Left ventricle myocardium inferior (tissue), 1 donor: ENCODE measurements at places on chromosomes 2 and 18.

- DNase-seq = no peak
Observed at GRCh38 chr18:3902676-3903075, 452.7 kb downstream of the TGIF1 start.

- peak; percentile 25 for DNase-seq
Observed at GRCh38 chr2:25328152-25329085, 13.3 kb downstream of the DNMT3A start.

GRCh38 chr2:241629762-241630435 is 7.1 kb downstream of the THAP4 start:
- DNase-seq = no peak

GRCh38 chr2:120360307-120360855 is 14.4 kb downstream of the INHBB start:
- no peak for DNase-seq

DNA sequence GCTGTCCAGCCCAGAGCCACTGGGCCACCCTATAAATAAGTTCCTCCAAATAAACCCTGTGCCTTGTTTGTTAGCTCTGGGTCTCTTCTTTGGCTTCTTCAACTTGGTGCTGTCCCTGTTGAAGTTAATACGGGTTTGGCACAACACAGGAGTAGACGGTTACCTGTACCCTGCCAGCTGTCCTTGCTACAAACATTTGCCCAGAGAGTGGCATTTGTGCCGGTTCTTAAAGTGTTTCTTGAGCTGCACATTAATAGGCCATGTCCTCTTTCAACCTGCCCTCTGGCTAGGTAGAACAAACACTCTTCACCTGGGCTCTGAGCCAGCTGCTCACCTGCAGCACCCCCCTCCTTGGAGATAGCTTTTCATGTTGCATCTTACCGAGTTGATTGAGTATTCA is 139.2 kb downstream of the NEDD4L start:
- DNase-seq = no peak

DNA sequence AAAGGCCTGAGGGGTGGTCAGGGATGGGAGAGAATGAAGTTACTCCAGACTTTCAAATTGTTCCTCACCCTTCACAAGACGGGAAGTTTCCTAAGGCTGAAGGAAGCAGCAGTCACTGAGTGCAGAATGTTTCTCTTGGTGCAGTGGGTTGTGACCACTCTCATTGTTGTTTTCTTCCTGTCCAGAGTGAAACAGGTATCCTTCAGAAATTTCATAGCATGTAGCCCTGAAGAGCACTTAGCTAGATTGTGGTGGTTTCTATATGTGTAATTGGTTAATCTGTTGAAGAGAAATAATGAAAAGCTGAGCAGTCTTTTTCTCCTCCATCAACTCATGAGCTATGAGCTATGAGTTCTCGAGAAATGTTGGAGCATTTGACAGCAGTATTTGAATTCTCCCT is 96.8 kb downstream of the GPD2 start:
- no peak for DNase-seq

GRCh38 chr2:16640001-16640700 is 25.5 kb downstream of the CYRIA start:
- DNase-seq = no peak

GRCh38 chr18:54277899-54278298 is 8.6 kb downstream of the POLI start:
- no peak for DNase-seq

GRCh38 chr2:217818293-217818850 is 184.4 kb downstream of the TNS1 start:
- DNase-seq = no peak

- no peak for DNase-seq
Observed at GRCh38 chr2:60539140-60539539, 14.3 kb downstream of the BCL11A start.

- DNase-seq = no peak
Observed at GRCh38 chr2:69786052-69786560, 43.4 kb upstream of the GMCL1 start.

GRCh38 chr2:126700677-126701076 is 44.7 kb downstream of the GYPC start:
- no peak for DNase-seq

- DNase-seq = no peak
Observed at GRCh38 chr18:58958628-58959027, 94.0 kb downstream of the ZNF532 start.

- no peak for DNase-seq
Observed at GRCh38 chr2:74599676-74600075, 45.2 kb downstream of the DOK1 start.

DNA sequence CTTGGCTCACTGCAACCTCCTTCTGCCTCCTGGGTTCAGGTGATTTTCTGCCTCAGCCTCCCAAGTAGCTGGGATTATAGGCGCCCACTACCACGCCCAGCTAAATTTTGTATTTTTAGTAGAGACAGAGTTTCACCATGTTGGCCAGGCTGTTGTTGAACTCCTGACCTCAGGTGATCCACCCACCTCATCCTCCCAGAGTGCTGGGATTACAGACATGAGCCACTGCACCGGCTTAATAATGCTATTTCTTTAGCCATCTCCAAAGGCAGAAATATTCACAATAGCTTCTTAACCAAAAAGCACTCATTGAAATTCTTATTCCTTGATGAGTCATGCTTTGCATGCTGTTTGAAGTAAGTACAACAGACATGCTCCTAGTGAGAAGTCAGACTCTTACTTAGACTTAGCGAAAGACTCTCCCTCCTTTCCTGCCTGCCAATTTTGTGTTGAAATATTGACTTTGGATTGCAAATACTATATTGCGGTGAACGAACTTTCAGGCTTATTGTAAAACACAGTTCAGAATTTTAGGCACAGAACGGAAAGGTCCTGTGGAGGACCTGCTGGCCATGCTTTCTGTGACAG is 4.4 kb downstream of the ACTR3 start:
- DNase-seq = no peak

DNA sequence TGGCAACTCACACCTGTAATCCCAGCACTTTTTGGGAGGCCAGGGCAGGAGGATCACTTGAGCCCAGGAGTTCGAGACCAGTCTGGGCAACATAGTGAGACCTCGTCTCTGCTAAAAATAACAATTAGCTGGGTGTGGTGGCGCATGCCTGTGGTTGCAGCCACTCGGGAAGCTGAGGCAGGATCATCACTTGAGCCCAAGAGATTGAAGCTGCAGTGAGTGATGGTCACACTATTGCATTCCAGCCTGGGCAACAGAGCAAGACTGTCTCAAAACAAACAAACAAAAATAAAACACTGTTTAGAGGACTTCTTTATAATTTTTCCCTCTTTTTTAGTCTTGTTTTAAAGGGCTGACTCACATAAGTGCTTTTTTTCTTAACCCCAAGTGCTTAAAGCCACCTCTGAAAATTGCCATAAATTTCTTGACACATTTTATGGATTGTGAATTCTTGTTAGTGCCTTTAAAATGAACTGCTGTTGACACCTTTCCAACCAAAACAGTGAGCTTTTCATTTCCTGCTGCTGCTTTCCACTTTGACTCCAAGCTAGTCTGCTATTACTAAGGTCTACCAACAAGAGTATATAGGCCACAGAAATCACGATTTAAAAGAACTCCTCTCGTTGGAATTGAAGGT is 41.7 kb downstream of the CYP20A1 start:
- DNase-seq = no peak

DNA sequence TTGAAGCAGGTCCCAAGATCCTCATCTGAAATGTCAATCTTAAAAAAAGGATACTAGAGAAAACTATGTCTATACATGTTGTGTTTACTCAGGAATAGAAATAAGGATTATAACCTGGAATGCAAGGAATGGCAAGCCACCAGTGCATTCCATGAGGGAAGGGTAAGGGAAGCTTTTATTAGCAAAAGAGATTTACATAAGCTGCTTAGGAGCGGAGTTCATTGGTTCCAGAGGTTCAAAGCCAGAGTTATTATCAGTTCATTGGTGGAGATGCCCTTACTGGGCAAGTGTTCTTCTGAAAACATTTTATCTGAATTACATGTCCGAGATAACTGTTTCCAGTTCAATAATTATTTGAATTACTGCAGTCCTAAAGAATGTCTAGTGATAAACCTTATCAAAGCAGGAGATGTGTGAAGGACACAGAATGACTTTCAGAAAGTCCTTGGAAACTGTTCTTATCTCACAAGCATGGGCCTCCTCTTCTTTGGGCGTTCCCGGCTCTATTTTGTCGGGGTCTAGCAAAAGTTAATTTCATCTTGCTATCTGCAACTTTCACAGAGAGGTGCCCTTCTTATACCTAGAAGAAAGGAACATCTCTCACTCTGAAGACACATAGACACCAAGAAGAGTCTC is 23.5 kb downstream of the COMMD1 start:
- DNase-seq = no peak

DNA sequence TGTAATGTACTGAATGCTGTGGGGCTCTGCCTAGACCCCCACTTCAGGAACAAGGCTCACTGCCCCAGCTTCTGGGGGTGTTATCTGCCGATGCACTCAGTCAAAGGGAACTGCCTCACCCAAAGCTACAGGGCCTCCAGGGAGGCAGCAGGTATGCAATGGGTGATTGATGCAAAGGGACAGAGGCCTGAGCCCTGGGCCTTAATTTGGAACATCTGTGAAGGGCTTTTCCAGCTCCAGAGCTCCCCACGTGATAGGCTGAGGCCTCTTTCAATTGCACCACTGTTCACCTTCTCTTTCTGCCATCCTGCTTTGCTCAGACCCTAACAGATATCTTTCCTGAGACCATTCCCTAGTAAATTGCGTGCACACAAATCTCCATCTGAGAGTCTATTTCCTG is 131.0 kb downstream of the ATL2 start:
- no peak for DNase-seq

DNA sequence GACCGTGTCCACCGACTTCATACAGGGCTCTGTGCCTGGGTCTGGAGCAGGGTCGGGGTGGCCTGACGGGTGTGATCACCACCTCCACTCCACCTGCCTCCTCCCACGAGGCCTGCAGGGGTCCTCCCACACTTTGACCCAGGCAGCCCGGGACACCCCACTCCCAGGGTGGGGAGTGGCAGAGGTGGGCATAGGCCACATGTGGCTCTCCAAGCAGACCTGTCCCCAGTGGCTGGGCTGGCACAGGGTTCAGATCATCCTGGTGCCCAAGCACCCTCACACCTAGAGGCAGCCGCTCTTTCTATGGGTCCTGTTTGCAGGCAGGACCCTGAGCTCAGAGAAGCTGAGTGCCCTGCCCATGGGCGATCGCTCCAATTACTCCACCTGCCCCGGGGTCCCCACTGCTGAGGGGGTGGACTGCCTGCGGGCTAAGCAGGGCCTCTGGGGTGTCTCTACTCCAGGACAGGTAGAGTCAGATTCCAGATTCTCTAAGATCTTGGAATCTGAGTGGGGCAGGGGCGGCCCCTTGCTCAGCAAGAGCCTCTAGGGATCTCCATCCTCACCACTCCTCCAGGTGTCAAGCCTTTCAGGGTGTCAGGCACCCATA is 1.4 kb downstream of the NEURL3 start:
- no peak for DNase-seq

DNA sequence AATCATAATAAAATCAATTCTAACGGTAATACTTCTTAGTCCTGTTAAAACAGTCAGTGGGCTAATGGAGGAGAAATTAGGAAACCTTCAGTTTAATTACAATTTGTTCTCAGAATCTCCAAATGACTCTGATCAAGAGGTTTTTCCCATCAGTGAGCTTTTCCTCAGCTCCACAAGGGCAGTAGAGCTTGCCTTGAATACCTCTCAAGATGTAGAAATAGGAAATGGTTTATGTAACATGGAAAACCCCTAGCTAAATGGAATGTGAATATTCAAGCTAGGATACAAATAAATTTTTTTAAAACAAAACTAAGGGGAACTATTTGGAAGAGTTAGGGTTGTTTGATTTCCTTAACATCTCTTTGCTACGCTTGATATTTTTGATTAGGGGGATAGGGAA is 87.5 kb downstream of the PLEKHM3 start:
- DNase-seq = no peak

GRCh38 chr2:149218497-149218896 is 111.9 kb upstream of the LYPD6 start:
- DNase-seq = no peak

DNA sequence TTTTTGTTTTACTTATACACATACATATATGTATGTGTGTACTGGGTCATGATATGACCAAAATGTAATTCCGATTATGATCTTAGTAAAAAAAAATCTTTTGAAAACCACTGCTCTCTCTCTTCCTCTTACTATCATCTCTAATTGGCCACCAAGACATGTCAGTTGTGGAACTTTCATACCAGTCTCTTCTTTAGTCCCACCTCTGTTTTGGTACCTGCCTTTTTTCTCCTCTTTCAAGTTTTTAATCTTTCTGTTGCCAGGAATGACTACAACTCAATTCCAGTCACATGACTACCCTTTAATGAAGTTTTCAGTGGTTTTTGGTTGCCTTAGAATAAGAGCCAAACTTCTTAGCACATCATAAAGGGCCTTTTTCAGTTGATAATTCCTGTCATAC is 17.1 kb downstream of the RBM44 start:
- DNase-seq = no peak

- DNase-seq = peak; percentile 36
Observed at GRCh38 chr2:43622931-43623451, 14.1 kb upstream of the PLEKHH2 start.

DNA sequence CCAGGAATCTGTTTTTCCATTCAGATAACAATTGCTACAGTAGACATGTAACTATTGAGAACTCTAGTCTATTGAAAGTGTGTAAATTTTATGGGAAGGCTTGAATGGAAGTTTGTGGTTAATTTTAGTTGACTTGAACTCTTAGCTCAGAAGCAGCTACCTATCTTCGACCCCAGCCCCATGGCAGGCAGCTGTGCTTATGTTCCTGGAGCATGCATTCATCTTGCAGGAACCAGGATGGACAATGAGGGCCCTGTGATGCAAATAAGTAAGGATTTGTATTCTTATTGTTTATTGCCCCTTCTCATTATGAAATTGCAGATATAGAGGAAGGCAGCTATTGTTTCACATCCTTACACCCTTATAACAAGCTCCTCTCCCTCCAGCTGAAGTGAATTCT is 1252.2 kb downstream of the DPP10 start:
- no peak for DNase-seq

- DNase-seq = no peak
Observed at GRCh38 chr2:64474121-64474571, 20.2 kb downstream of the LGALSL start.

- no peak for DNase-seq
Observed at GRCh38 chr2:207727261-207727660, 15.8 kb downstream of the CCNYL1 start.

GRCh38 chr2:207136874-207137273 is 28.9 kb downstream of the KLF7 start:
- no peak for DNase-seq

DNA sequence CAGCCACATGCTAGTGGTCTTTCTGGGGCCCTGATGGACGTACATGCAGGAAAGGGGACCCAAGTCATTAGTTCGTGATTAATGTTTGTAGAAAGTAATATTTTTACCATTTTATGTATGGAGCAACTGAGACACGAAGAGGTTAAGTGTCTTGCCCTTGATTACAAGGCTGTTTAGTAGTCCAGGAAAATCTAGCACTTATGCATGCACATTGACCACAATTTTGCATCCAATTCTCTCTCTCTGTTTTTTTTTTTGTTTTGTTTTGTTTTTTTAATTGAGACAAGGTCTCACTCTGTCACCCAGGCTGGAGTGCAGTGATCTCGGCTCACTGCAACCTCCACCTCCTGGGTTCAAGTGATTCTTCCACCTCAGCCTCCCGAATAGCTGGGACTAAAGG is 8.3 kb upstream of the GATA6 start:
- DNase-seq = no peak
